ENCODE measurements at places on chromosomes 12 and 14.
A peak's percentile ranks its signal among the peaks of the same experiment; 100 is the strongest.

DNA sequence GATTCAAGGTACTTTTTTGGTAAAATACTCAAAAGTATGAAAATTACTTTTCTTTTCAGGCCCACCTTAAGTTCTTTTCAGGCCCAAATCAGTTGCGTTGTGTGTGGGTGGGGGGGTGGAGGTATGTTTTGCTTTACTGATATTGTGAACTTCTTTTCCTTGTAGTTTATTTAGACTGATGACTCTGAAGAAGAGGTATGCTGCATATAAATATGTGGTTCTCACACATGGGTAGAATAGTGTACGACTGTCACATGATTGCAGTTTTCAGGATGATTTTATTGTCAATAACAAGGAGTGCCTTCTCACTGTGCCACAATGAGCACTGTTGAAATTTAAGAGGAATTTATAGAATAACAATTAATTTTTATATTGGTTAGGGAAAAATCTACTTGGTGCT lies 166.6 kb upstream of the ATP2B1 start:
- no peak for DNase-seq

DNA sequence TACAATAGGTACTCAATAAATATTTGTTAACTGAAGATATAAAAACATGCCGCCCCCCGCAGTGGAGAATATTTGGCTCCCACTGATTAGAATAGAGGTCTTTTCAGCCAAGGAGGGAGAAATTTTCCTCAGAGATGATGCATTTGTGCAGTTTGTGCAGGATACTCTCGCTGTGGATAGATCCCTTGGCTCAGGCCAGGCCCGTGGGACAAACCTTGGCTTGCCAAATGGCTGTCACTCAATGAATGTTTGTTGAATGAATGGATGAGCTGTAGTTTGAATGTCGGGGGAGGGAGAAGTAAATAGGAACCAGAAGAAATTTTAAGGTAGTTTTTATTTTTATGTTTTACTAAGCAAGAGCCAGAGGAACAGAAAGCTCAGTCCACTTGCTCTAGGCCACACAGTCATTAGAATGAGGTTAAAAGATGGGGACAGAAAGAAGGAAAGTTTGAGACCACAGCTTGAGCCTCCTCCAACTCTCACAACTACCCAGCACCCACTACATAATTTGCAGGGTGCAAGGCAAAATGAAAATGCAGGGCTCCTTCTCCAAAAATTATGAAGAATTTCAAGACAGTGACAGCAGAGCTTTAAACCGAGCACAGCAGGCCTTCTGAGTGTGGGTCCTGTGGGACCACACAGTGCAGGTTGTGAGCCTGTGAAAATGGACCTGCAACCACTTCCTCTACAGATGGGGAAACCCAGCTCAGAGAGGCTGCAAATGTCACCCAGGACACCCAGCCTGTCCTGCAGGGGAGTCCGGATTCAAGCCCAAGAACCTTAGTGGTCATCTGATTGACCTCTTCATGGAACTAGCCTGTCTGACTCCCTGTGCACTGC lies 51.4 kb downstream of the WSCD2 start:
- no peak for DNase-seq

DNA sequence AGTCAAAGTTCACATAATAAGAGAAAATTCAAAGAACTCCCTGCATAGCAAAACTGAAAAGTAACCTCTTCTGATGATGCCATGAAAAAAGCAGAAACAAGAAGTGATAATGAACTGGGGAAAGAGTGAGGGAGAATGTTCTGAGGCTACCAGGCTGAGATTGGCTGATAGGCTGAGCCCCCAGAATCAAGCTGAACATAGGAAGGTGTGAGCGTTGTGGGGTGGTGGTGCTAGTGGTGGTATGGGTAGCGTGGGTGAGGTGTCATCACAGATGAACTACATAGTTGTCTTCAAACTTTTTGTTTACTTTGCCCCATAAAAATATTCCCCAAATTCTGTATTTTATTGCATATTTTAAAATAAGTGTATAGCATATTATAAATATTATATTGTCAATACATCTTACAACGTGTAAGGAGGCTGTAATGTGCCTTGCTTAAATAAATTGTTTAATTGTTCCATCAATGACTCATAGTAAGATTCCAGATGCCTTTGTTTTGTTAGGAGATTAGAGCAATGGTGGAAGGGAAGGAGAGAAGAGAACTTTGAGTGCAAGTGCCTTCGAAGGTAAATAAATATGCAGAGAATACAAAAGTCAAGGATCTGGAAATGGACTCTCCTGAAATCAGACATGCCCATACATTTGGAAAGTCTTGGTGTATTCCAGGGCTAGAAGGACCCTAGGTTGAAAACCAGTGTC lies 15.8 kb upstream of the CFAP54 start:
- DNase-seq: no peak

DNA sequence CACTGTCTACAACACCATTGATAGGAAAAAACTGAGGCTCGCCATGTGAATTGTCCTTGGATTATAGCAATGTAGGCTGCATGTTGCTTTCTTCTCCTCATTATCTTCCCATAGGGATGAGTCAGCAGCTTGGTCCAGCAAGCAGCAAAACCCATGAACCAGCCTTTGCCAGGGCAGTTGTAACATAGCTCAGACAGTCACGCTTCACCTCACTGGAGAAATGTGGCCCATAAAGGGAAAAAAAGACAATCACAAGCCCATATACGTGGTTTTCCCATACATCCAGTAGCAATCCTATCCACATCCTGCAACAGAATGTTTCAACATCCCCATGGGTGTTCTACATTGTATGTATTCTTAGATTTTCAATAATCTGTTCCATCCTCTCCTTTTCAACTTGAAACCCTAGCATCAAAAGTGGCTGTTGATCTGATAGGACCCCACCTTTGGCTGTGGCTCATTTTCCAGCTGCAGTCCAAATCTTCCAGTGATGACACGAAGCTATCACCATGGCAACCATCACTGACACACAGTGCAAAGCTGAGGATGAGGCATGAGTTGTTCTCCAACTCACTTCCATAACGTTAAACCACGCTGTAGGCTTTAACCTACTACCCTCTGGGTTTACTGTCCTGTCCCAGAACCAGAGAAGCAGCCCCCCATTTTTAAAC lies 34.0 kb downstream of the GRIN2B start:
- DNase-seq: no peak

DNA sequence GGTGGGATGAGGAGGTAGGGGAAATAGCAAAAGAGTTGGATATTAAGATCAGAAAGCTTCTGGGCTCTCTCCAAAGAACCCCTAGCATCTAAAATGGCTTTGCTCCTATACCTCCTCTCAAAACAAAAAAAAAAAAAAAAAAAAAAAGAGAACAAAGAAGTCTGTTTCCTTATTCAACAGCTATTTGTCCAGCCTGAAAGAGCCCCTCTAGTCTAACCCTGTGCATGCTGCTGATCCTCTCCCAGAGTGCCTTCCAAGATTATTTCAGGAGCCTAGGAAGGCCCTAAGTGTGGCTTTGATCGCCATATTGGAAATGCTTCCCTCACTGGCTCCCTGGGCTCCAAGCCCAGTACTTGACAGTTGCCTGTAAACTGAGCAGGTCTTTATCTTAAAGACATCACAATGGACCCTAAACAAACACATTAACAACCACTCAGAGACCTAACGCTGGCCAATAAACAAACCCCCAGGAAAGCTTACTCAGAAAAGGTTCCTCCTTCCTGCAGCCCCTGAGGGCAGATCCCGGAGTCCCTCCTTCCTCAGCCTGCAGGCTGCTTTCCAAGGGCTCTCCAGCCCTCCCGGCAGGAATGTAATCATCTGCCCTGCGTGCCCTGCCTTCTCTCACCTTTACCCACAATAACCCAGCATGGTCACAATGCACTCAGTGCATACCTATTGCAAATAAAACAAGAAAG lies 17.4 kb upstream of the COL2A1 start:
- DNase-seq: no peak

- DNase-seq: no peak
Measured at GRCh38 chr14:89206389-89207031, 210.5 kb downstream of the FOXN3 start.

DNA sequence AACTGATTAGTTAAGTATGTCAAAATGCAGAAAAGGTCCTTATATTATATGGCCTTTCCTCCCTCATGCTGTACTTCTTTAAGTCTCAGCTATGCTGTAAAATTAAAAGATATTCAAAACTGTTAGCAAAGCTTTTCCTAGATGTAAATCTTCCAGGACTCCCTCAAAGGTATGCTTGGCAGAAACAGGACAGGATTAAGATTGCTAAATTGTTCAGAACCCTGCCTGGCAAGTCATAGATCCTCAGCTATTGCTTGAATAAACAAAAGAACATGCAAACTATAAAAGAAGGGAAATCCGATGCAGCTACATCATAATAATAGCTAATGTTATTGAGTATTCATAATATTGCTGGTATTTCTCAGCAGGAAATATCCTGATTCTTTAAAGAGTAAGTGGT lies 322.6 kb downstream of the CCDC91 start:
- DNase-seq: no peak

GRCh38 chr12:121061831-121062230 lies 22.8 kb upstream of the OASL start:
- no peak for DNase-seq

GRCh38 chr14:66698503-66698902 lies 190.6 kb downstream of the GPHN start:
- DNase-seq: no peak

DNA sequence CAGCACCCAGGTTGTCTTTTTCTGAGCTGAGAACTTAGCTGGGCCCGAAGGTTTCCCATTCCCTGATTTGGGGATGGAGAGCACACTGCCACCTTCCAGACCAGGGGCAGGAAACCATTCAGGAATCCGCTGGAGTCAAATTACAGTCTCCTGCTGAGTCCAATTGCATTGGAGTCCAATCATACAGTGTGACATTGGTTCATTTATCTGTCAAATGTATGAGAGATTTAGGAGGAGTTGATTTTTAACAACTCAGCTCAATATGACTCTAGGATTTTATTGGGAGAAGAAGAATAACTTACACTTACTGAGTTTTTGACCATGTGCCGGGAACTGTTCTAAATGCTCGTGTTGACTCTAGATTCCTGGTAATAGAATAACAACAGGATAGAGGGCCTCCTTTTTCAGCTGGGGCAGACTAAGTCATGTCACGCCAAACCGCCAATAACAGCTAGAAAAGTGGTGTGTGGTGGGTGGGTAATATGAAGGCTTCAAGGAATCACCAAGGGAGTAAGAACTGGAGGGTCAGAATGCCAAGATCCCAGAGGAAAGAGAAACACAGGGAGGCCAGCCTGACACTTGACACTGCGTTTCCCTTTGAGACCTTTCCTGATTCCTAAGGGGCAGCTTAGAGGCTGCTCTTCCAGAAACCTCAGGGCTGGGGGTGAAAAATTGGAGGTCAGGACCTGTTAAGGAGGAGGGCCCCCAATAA lies 11.5 kb downstream of the SYNDIG1L start:
- DNase-seq: no peak

DNA sequence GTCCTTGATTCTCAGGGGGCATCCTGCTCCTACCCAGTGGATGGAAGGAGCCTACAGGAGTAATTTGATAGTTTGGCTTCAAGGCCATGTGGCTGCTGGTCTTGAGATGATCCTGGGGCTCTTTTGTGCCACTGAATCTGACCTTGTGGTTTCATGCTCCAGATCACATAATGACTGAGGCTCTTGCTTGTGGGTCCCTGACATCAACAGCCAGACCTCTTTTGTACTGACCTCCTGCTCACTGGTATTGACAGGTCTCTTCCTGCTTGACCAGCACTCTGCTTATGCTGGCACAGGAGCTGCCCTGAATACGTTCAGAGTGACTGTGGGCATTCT lies 23.2 kb upstream of the JPH4 start:
- DNase-seq: no peak

GRCh38 chr14:105070760-105071137 lies 5.5 kb upstream of the GPR132 start:
- DNase-seq: no peak

GRCh38 chr12:104670439-104671408 lies 214.0 kb downstream of the CHST11 start:
- no peak for DNase-seq

GRCh38 chr12:120224304-120225199 lies 23.6 kb upstream of the RPLP0 start:
- DNase-seq: no peak

GRCh38 chr12:3533703-3534386 lies 42.8 kb downstream of the PRMT8 start:
- DNase-seq: no peak

DNA sequence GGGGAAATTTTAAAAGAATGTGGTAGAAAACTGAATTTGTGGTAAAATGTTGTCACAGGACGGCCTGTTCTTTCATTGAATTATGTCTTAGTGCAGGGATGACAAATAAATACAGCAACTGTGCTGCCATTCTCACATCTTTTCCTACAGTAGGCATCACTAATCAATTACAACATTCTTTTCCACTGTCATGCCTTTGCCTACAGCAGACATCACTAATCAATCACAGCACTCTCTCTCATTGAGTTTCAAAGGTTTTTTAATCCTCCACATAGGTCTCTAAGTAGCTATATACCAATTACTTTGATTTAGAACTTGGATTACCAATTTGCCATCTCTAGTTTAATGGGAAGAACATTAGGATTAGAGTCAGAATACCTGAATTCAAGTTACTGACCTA lies 30.1 kb downstream of the NTF3 start:
- DNase-seq: no peak

DNA sequence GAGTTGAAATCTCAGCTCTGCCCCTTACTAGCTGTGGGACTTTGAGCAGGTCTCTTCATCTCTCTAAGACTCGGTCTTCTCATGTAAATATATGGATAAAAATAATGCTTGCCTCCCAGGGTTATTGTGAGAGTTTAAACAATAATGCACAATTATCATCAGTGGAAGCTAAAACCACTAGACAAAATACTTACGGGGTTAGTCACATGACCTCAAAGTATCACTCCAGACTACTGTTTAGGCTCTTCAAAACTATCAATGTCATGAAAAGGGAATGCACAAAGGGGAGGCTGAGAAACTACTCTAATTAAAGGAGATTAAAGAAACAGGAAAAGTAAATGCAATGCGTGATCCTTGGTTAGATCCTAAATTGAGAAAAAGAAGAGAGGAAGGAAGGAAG lies 24.5 kb upstream of the TSPAN11 start:
- no peak for DNase-seq

DNA sequence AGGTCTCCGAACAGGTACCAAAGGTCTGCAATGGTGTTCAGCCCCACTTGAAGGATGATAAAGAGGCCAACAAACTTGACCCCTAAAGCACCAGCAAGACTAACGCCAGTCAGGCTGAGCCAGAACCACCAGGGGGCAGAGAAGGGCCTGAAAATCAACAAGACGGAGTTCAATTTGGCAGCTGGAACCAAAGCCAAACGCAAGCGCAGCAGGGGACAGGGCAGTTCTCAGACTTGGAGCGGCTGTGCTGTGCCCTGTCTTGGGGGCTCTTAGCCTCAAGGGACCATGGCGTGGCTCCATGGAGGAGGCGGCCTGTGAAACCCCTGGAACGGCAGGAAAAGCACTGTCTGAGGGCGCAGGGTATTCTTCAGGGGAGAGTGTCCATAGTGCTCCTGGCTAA lies 19.6 kb downstream of the POMT2 start:
- DNase-seq: peak; percentile 65

DNA sequence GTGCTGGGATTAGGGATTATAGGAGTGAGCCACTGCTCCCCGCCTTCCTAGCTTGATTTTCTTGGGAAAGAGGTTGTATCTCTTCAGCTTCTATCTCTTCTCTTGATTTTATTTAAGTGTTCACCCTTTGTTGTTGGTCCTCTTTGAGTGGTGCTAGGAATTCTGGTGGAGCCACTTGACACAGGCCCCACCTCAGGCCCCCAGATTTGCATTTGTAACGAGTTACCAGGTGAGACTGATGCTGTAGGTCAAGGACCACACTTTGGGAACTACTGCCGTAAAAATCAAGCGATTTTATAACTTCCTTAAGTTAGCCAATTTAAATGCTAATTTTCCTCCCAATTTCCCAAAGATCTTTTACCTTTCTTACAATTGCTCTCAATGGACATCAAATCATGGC lies 26.3 kb downstream of the SRGAP1 start:
- no peak for DNase-seq

- DNase-seq: no peak
Measured at GRCh38 chr14:89232265-89233070, 184.6 kb downstream of the FOXN3 start.

Data from non-pigmented ciliary epithelial cell (primary cell).